KBM-7 (cell line): ENCODE measurements at places on chromosomes 7 and 10.

GRCh38 chr7:79761876-79762429, 308.5 kb upstream of the MAGI2 start:
- DNase-seq, result no peak

DNA sequence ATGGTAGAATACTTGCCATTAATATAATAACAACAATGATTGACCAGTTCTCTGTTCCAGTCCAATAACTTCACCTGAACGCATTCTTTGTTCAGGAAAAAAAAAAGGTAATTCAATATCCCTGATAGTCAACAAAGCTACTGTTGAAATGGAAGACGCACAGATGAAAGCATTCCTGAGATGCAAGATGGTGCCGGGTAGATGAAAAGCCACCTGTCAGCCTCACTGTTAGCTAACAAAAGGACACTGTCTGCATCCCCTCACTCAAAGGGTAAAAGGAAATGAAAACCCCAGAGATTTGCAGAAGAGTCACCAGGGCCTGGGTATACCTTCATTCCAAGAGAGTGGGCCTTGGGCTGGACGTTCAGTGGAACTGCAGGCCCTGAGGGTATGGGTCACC, 357.4 kb downstream of the PLXNA4 start:
- DNase-seq, result no peak

- DNase-seq, result no peak
Measured at GRCh38 chr7:71334541-71334940, 202.6 kb downstream of the GALNT17 start.

DNA sequence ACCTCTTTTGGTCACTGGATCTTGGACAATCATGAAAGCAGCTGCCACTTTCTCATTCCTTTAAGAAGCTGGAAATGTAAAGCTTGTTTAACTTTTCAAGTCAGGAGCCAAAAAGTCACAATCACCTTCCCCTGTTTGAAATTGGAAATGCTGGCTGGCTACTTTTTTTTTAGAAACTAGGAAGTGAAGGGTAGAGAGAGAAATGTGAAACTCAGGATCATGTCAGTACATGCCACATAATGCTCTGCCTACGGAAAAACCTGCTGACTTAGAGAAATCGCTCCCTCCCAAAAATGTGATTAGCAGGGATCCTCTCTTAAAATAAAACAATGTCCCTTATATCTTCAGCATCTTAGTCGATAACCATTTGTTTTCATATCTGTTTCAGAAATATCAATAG, 188.4 kb upstream of the C7orf33 start:
- DNase-seq, result peak; percentile 3

- no peak for DNase-seq
Measured at GRCh38 chr7:14381936-14382335, 392.5 kb upstream of the ETV1 start.

- peak; percentile 23 for DNase-seq
Measured at GRCh38 chr10:29239569-29240472, 49.0 kb upstream of the LYZL1 start.

DNA sequence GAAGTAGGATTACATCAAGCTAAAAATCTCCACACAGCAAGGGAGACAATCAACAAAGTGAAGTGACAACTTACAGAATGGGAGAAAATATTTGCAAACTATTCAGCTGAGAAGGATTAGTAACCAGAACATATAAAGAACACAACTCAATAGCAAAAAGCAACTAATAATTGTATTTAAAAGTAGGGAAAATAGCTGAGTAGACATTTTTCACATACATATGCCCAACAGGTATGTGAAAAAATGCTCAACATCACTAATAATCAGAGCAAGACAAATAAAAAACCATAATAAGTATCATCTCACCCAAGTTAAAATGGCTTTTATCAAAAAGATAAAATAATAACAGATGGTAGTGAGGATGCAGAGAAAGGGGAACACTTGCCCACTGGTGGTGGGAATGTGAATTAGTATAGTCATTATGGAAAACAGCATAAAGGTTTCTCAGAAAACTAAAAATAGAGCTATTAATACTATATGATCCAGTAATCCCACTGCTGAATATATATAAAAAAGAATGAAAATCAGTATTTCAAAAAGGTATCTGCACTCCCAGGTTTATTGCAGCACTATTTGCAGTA, 784.5 kb upstream of the C7orf33 start:
- no peak for DNase-seq
